GM04504 (cell line): ENCODE measurements at places on chromosomes 1 and 21.

- DNase-seq, result no peak
These were observed 14.0 kb downstream of the TGFBR3 start for GRCh38 chr1:91872000-91872399.

- DNase-seq, result no peak
These were observed 547.4 kb downstream of the PTPRU start for GRCh38 chr1:29783508-29784275.

DNA sequence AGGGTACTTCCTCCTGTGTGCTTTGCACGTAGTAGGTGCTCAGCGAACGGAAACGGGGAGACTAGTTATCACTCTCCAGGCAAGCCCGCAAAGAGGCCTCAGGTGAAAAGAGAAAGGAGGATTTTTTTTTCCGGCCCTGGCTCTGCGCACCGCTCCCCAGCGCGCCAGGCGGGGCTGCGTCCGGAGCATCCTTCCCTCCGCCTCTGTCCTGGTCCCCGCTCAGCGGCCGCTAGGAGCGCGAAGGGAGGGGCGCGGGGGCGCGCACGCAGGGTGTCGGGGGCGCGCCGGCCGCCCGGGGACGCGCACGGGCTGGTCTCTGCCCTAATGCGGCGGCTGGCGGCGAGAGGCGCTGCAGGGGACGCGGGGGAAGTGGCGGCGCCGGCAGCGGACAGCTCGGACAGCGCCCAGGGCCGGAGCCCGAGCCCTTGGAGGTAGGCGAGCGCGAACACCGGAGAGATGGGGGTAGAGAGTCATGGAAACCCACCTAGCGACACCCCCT is 42.3 kb upstream of the NFASC start:
- DNase-seq, result peak; percentile 68

DNA sequence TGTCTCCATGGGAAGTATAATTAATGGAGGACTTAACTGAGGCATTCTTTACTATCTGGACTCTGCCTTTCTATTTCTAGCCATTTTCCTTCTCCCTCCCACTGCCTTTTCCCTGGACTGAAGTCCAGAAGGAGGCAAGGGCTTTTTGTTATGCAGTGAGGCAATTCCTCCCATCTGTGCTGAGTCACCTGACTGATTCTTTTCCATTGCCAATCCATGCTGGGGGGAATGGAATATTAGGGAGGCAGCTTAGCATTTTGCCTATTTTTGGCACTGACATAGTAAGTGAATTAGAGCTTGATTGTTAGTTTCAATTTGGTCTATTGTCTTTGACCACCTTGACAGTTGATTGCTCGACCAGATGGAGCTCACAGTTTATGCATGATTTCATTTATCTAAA is 1000.6 kb upstream of the PRMT6 start:
- DNase-seq, result no peak

GRCh38 chr1:70195342-70195741 is 10.0 kb downstream of the LRRC40 start:
- DNase-seq, result no peak

DNA sequence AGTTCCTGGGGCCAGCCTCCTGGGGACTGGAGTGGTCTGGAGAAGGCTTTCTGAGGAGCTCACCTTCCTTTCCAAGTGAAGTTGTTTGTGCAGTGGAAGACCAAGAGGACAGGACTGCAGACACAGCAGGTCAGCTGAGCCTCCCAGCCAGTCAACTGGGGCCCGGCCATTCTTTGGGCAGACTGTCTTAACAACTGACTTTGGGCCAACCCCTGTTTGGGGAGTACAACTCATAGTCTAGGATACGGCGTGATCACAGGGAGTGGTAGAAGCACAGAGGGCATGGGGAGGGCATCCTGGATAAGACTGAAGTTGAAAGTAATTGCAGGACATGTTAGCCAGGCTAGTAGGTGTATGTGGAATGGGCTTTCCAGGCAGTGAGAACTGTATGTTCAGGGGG is 50.3 kb downstream of the PGM1 start:
- no peak for DNase-seq

DNA sequence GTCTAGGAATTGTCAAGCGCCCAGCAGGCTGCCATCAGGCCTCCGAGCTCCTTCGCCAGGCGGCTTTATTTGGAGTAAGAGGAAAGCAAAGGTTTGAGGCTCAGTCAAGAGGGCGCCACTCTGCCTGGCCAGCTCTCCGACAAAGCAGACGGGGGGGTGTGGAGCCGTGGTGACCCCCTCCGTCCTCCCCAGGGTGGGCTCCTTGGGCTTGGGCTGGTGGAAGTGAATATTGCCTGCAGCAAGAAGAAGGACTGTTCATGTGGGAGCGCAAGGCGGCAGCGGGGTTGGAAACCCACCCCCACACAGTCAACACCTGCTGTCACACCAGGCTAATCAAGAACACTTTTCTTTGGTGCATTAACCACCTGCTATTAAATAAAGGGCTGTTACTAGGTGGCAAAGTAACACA is 14.6 kb downstream of the EPHX1 start:
- DNase-seq, result no peak

GRCh38 chr1:209207126-209207700 is 376.3 kb upstream of the CAMK1G start:
- DNase-seq, result no peak

GRCh38 chr1:243657793-243658192 is 192.2 kb downstream of the AKT3 start:
- DNase-seq, result no peak

GRCh38 chr1:67890857-67891256 is 57.6 kb upstream of the GNG12 start:
- DNase-seq, result no peak

- no peak for DNase-seq
These were observed 353.4 kb upstream of the AJAP1 start for GRCh38 chr1:4301007-4301406.

- DNase-seq, result no peak
These were observed 134.0 kb downstream of the KIF26B start for GRCh38 chr1:245288796-245289195.

- peak; percentile 32 for DNase-seq
These were observed 509 bp downstream of the GDAP2 start for GRCh38 chr1:117928881-117929342.

- no peak for DNase-seq
These were observed 186.6 kb downstream of the NTNG1 start for GRCh38 chr1:107327446-107327845.

- no peak for DNase-seq
These were observed 7.2 kb downstream of the TFF2 start for GRCh38 chr21:42343556-42343955.

GRCh38 chr1:165369255-165369848 is 12.8 kb upstream of the LMX1A start:
- DNase-seq, result no peak

DNA sequence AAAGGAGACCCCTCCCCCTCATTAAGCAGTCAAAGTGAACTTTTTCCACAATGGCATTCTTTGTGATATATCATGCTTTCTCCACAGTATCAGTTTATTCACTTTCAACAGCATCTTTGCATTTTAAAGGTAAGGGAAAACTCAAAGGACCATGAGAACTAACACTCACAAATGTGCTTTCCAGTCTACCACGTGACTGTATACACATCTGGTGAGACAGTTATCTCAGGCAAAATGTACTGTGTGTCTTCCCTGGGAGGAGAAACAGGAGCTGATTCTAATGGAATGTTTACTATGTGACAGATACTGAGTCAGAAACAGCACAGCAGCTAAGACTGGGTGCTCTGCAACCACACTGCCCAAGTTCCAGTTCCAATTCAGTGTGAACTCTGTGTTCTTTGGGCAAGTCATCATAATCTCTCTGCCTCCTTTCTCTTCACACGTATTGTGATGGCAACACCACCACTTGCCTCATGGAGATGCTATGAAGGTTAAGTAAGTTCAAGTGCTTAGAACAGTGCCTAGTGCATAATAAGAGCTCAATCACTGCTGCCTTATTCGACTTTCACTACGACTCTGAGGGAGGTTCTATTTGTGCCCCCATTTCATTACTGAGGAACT is 79.0 kb downstream of the SLC45A1 start:
- peak; percentile 96 for DNase-seq

DNA sequence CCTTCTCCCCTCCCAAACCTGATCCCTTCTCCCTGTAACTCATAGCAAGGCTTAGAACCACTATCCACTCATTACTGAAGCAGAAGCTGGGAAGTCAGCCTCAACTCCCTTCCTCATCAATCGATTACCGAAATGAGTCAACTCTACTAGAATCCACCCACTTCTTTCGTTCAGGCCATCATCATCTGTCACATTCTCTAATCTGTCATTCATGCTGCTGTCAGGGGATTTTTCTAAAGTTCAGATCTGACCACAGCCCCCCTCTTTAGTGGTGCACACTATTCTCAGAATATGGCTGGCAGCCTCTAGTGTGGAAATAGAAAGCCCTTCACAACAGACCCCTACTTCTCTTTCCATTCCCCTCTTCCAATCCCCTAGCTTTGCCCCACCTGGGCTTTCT is 5.1 kb downstream of the NT5C1A start:
- no peak for DNase-seq

- no peak for DNase-seq
These were observed 20.5 kb downstream of the ELAPOR1 start for GRCh38 chr1:109134423-109134822.

DNA sequence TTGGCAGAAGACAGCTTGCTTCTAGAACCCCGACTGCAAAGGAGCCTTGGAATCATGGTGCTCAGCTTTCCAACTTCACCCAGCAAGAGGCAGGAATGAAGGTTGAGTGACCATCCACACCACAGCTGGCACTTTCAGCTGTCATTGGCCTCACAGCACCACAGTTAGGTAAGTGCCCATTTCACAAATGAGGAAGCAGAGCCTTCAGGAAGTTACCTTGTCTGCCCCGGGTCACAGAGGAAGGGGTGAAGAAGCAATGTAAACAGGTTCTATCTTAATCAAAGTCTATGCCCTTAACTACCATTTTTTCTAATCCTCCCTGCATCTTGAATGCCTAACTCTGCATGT is 156.0 kb downstream of the GLUL start:
- DNase-seq, result no peak

DNA sequence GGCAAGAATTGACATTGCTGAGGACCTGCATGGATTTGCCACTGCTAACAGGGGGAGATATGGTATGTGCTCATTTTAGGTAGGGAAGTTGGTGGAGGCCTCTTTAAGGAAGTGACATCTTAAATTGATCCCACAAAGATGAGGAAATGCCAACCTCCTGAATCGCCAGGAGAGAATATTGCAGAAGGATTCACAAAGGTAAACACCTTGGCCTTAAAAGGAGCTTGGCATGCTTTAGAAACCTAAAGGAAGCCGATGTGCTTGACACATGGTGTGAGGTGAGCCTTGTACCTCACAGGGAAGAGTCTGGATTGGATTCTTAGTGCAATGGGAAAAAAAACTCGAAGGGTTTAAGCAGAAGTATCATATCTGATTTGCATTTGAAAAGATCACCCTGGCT is 470.5 kb upstream of the DAB1 start:
- DNase-seq, result no peak

DNA sequence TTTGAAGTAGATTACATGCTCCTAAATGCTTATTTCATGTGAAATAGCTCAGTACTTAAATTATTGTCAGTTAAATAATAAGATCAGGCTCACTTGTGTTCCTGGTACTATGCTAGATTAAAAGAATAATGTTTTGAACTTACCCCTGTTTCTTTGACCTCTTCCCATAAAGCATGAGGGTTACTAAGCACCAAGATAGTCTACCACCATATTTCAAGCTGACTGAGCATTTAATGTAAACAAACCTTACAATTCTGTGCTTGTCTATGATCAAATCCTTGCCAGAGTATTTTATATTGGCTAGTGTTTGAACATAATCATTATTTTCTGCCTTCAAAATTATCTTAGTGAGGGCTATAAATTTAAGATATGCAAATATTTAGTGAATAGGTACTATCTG is 98.1 kb downstream of the LHX9 start:
- no peak for DNase-seq

DNA sequence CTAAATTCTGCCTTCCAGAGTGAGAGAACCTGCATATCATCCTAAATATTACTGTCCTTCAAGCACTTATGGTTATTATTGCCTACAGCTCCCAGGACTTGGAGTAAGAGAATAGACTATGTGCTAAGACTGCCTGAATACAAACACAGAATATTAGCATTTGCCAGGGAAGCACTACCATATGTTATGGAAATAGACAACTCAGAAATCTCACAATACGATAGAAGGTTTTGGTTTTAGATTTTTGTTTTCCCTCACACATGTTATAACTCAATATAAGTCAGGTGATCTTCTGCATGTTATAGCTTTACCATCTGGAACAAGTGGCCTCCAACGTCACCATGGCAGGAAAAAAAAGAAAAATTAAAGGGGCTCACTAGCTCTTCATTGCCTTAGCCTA is 413.9 kb downstream of the LRRIQ3 start:
- no peak for DNase-seq

GRCh38 chr1:11935057-11935412 is 518 bp downstream of the PLOD1 start:
- no peak for DNase-seq

- DNase-seq, result peak; percentile 21
These were observed 187.4 kb downstream of the CYYR1 start for GRCh38 chr21:26385721-26386120.

GRCh38 chr1:77776007-77776700 is 3.3 kb upstream of the MIGA1 start:
- DNase-seq, result no peak

DNA sequence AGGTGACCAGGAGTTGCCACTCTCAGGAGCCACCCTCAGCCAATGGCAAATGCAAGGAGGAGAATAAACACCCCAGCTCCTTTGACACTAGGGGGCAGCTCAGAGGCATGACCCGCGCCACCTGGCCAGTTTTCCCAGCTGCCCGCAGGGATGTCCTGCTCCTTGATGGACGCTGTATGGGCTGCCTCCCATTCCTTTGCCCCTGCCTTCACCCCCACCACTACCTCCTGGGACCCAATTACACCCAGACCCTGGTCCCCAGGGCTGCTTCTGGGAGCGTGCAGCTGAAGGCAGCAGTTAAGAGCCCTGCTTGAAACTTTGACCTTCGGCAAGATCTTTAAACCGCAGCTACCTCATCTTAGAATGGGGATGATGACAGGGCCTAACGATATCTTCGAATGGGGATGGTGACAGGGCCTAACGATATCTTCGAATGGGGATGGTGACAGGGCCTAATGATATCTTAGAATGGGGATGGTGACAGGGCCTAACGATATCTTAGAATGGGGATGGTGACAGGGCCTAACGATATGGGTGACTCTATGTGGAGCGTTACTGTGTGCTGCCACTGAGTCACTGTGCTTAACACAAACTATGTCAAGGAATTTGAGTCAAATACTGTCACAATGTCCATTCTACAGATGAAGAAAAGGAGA is 163.0 kb upstream of the KAZN start:
- no peak for DNase-seq

DNA sequence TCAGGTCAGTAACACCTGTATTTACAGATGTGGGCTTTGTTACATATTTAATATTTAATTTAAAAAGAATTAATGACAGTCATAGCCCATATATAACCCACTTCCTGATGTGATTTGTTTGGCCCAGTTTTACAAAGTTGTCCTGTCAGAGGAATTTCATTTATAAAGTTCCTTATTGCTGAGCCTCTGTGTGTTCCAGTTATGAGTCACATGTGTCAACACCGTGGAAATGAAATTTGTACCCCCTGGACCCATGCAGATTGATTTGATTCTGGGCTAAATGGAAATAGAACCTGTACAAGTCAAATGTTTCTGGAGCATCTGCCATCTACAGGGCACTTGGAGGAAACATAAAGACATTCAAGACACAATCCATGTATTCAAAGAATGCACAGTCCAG is 149.2 kb downstream of the CACNA1E start:
- DNase-seq, result no peak
